ENCODE measurements at places on chromosomes 3 and 15. TPM values are rescaled to one million over a fixed set of nuclear protein-coding genes. Genes with fewer than 3 reads are reported as not detected.

EIF4E3 gene
- total RNA-seq, result 3.7 TPM

SLC24A5 gene
- total RNA-seq, result not detected

EBLN2 gene
- total RNA-seq, result 0.39 TPM

FSIP1 gene
- 0.84 TPM for total RNA-seq

ROPN1 gene
- total RNA-seq, result not detected

EIF4G1 gene
- 268 TPM for total RNA-seq

TTLL13 gene
- 0.14 TPM for total RNA-seq

Data from A549 treated with ZK216348 at 1 μM for 4 hours (cell line).